ENCODE measurements at places on chromosomes 3 and 15.

DNA sequence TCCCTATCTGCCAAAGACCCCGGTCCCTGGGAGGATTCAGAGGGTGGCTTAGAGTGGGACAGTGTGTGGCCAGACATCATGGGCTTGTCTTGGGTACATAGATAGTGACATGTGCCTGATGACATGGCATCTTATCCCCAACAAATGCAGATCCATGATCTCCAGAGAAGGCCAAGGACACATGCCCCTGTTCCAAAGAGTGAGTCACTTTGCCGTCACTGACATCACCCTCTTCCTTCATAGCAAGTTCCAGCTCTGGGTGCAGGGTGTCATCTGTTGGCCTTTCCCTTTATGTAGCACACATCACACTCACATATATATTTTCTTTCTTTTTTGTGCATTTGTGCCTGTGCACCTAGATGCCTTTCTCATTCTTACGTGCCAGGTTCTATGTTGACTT, 350.5 kb downstream of the LRTM1 start:
- no peak for DNase-seq

GRCh38 chr3:27910456-27910855, 188.3 kb upstream of the EOMES start:
- no peak for DNase-seq

DNA sequence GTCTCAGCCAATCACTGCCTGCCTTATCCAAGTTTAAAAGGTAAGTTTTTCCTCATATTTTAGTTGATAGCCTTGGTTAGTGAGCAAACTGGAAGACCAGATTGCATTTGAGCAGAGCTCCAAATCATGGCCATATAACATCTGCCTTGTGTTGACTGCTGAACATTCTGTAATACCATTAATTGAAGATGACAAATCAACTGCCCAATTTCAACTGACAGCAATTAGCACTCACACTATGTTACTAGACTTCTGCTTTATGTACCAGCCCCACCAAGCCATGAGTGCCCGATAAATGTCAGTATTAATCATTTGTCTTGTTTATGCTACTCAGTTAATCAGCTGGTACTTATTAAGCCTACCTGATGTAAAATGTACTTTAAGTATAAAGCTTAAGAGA, 83.1 kb downstream of the CGGBP1 start:
- no peak for DNase-seq

GRCh38 chr15:70336425-70337009, 238.8 kb upstream of the TLE3 start:
- DNase-seq: no peak

DNA sequence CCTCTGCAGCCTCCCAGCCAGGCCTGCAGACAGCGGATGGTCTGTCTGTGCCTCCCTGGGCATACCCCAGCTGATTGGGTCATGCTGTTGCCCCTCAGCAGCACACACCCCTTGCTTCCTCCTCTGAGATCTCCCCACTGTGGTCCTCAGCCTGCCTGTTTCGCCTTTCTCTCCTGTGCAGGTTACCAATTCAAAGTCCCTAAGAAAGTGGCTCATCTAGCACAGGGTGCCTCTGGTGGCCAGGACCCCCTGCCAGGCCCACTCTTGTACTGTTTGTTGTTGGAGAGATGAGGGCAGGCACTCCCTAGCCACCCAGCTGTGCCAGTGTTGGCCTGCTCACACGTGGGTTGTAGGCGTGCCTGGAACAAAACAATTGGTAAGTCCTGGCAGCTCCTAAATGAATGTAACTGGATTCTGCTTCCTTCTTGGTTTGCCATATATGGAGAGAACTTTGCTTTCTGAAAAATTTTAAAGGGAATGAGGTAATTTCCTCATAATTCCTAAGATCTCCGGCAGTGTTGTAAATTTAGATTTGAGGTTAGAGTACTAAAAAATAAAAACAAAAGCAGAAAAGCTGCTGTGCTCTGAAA, 213.2 kb upstream of the IL12A start:
- DNase-seq: no peak

DNA sequence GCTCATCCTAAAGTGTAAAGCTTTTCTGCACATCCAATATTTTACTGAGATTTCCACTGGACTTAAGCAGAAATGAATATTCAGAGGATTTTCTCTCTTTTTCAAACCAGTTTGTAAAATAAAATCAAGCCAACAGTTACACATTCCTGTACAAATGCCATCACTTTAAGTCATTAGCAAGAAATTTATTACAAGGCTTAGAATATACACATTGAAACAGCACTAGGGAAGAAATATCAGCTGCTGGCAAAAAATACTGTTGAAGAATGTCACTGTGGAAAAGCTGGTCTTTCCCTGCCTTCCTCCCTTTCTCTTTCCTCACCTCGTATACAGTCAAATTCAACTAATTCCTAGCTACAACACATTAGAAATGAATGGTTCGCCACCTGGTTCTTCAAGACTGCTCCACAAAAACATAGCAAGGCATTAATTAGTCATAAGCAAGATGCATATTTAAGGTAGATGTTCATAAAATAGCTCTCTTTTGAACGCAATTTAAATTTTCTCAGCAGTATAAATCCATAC, 21.3 kb downstream of the PLOD2 start:
- no peak for DNase-seq

- DNase-seq: no peak
These were observed 2.5 kb upstream of the FEZF2 start for GRCh38 chr3:62375655-62376453.

- DNase-seq: no peak
These were observed 820.1 kb upstream of the EPHA6 start for GRCh38 chr3:95994338-95994737.

Measured in NK-92 treated with Interleukin-12 subunit alpha and Interleukin-12 subunit beta, amount 100 ng/mL, for 24 hours (cell line).